Neural crest cell (in vitro differentiated cells): ENCODE measurements at places on chromosomes 6 and 20.

DNA sequence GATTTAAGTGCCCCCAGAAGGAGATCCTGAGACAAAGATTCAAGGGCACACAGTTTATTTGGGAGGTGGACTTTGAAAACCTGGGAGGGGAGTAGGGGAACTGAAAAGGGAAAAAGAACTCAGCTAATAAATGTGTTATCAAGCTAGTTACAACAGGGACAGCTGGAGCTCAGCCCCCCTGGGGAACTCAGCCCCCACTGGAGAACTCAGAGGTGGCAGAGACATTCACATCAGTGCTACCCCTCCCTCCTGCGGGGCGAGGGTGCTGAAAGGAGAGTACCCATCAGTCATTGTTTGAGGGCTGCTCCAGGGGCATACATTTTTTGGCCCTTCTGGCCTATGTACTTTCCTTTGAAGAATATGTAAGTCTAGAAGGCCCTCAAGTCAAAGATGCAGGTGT, 101.4 kb downstream of the LRFN2 start:
- no peak for DNase-seq

DNA sequence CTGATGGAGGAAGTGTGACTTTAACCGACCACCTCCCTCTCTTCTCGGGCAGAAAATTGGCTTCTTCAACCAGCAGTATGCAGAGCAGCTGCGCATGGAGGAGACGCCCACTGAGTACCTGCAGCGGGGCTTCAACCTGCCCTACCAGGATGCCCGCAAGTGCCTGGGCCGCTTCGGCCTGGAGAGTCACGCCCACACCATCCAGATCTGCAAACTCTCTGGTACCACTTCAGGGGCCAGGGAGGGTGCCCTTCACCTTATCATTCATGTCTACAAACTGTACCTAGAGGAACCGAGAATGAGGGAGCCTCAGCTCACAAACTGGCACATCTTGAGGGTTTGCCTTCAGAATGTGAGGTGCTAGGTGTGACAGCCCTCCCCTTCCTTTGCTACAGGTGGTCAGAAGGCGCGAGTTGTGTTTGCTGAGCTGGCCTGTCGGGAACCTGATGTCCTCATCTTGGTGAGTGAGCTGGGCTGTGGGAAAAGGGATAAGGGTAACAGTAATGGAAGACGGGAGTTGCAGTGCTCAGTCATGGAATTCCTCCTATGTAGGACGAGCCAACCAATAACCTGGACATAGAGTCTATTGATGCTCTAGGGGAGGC, 18.6 kb downstream of the ABCF1 start:
- DNase-seq, result no peak

DNA sequence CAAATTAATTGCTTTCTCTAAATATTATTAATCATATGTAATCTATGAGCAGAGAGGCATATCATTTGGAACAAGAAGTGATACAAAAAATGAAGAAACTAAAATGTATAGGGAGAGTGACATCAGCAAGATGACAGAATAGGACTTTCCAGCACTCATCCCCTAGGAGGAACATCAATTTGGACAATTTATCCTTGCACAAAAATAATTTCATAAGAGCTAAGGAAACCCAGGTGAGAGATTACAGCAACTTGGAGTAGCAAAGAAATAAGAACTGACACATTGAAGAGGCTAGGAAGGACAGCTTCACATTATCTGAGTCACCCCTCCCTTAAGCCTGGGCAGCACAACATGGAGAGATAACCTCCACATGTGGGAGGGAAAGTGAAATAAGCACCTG, 347.5 kb downstream of the MAFB start:
- DNase-seq, result no peak

DNA sequence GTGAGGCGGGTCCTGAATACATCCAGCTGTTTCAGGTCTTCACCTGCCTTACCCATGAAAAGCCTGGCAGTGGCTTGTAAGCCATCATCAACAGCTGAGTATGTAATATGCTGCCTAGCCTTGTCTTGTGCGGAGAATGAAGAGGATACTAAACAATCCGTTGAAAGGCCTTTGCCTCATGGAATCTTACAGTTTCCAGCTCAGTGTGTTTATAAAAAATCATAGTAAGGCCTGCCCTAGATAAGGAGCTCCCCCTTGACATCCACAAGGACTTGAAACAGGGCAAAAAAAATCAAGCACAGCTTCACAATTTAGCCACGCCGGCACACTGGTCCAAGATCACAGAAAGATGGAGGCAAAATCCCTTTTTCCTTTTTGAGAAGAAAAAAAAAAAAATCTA, 115.7 kb downstream of the KIF16B start:
- no peak for DNase-seq

DNA sequence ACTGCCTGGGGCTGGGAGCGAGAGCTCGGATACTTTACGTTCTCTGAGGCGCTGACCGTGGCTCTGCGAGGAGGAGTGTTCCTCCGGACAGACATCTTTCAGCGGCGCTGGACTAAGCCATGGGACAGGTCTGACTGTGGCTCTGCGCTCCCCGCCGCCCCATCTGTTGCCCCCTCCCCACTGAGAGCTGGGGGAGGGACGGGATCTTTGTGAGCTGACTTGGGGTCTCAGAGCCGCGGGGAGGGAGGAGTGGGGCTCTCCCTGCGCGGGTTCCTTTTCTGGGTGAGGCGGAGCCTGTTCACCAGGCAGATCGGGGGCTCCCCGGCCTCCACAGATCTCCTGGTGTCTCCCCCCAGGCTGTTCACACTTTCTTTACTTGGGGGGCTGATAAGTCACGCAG, 11.3 kb upstream of the GATA5 start:
- no peak for DNase-seq

DNA sequence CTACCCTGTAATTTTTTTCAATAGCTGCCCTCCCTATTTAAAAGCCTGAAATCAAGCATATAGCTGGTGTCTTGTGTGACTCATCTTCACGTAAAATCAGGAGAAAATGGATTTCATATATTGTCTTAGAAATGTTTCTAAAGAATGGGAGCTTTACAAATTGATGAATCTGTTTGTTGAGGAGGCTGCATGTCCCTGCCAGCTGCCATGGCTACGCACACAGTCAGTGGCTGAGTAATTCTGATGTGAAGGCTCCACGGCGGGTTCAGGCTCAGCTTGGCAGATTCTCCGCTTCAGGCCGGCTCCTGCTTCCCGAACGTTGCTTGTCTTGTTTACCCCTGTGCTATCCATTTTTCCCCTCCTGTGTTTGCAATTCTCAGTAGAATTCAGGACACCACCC, 82.8 kb downstream of the CCDC170 start:
- no peak for DNase-seq

- no peak for DNase-seq
These were observed 929.5 kb downstream of the KIF16B start for GRCh38 chr20:15643713-15644112.
